Stimulated activated CD4-positive, alpha-beta T cell treated with anti-CD3 and anti-CD28 coated beads, Interleukin-1b, Interleukin-23, amount 100 ng/mL, for 1 hour (primary cell): ENCODE measurements at places on chromosomes 2 and 18.

DNA sequence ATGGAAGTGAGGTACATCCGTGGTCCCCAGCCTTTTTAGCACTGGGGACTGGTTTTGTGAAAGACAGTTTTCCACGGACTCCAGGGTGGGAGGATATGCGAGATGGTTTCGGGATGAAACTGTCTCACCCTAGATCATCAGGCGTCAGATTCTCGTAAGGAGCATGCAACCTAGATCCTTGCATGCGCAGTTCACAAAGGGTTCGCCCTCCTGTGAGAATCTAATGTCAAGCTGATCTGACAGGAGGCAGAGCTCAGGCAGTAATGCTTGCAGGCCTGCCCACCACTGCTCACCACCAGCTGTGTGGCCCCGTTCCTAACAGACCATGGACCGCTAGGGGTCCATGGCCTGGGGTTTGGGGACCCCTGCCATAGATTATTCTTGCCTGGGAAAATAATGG, 11.6 kb downstream of the B3GNT2 start:
- no peak for DNase-seq

GRCh38 chr2:62141142-62141740, 54.7 kb upstream of the B3GNT2 start:
- no peak for DNase-seq

GRCh38 chr2:224400886-224401632, 848 bp downstream of the FAM124B start:
- no peak for DNase-seq

GRCh38 chr2:152804687-152805408, 86.4 kb downstream of the ARL6IP6 start:
- no peak for DNase-seq

GRCh38 chr2:26718949-26719686, 26.6 kb downstream of the KCNK3 start:
- DNase-seq: no peak

DNA sequence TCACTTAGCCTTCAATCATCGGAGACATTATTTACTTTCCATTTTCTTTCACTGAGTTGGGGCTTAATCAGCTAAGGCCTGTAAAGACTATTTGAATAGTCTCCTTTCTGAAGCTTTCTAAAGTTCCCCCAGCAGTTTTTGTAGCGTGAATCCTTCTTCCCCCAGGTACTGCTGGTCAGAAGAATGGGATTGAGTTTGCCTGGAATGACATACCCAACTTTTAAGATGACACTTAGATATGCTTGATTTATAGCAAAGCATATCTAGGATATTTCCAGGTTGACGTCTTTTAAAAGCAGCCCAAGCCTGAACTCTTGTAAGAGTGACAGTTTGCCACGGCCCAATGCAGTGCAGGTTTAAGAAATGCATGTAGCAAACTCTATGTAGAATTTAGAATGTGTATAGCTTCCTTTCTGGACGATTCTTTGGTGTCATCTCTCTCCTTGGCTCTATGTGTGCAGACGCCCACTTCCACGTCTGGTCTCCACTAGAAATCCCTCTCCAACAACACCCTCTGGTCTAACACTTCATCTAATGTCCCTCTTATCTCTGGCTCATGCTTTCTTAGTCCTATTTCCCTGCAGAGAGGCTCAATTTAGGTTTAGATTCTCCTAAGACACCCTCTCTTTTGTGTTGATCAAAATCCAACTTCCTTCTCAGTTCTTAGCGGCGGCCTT, 175.0 kb upstream of the CYRIA start:
- no peak for DNase-seq

GRCh38 chr18:41922176-41922575, 32.9 kb upstream of the PIK3C3 start:
- DNase-seq: no peak

GRCh38 chr2:160309585-160309984, 109.5 kb upstream of the ITGB6 start:
- DNase-seq: no peak

- DNase-seq: no peak
Observed at GRCh38 chr2:23414871-23415270, 29.9 kb downstream of the KLHL29 start.

- no peak for DNase-seq
Observed at GRCh38 chr2:72128059-72128842, 19.4 kb downstream of the CYP26B1 start.

GRCh38 chr2:75324141-75324540, 124.8 kb upstream of the TACR1 start:
- DNase-seq: no peak

- DNase-seq: no peak
Observed at GRCh38 chr2:98663511-98664090, 55.2 kb downstream of the UNC50 start.

- DNase-seq: no peak
Observed at GRCh38 chr18:32934201-32934600, 161.4 kb upstream of the KLHL14 start.

- no peak for DNase-seq
Observed at GRCh38 chr2:42957109-42957860, 164.9 kb upstream of the HAAO start.

DNA sequence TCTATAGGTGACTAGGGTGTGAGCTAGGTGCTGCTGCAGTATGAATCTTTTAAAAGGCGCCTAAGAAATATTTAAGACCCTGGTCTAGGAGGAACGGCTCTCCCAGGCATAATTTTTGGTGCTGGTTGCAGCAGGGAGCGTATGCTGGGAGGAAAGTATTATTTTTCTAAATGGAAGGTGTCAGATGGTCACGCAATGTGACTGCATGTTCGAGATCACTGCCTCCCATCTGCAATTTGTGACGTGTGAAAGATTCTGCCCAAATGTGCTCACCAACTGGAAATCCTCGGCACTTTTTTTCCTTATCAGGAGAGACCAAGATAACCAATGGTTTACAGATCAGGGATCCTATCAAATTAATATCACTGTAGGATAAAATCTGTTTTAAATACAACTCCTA, 95.6 kb upstream of the KLHL14 start:
- no peak for DNase-seq

GRCh38 chr18:11657152-11657551, 31.9 kb upstream of the GNAL start:
- no peak for DNase-seq

DNA sequence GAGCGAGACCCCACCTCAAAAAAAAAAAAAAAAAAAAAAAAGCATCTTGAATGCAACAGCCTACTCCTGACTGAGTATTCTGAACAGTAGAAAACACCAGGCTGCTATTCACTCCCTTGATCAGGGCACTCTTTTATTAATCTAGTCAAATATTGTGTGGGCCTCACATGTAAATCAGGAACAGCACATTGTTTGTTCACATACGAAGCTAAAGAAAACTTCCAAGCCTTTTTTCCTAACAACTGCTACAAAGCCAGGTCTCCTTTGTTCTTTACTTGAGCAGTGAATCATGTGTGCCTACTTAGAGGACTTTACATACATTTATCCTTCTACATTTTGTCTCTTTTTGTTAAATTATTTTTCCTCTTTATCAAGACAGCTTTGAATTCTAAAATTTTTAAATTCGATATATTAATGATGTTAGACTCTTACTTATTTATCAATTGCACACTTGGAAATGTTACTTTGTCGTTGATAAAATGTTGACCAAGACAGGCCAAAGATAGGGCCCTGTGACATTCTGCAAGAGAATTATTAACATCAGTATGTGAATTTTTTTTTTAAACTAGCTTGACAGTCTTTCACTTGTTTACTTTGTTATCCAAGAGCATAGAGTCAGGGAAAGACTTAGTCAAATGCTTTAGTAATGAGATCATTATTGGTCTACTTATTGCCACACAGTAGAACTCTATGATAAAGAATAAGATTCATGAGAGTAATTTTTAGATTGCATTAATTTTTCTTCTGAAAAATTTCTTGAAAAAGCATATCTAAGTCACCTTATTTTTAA, 13.2 kb downstream of the SPATS2L start:
- no peak for DNase-seq
